CD14-positive monocyte (primary cell): ENCODE measurements at places on chromosomes 2 and 18.

DNA sequence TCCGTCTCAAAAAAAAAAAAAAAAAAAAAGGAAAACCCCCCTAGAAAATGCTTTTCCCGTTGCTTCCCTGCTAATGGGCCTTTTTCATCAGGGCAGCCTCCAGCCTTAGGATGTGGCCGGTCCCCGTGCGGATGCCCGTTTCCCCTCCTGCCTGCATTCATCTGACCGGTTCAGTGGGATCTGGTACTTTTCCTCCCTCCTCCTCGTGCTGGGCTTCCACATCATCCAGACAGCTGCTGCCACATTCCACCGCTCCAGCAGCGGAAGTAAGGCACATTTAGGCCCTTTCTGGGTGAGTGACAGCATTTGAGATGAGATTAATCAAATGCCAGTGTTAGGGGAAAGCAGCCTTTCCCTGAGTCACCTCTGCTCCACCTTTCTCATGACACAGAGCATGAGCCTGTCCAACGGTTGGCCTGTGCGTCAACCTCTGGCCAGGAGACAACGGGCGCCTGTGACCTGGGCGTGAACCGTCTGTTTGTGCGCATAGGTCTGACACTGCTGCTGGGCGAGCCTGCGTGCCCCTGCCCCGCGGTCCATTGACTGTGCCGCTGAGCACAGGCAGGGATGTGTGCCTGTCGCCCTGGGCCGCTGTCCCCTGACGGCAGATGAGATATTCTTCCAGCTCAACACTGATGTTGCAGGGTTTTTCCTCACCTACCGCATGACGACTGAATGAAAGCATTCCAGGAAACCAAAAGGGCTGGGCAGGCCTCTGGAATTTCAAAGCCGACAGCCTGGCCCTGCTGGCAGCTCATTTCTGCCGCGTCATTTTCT lies 174.0 kb downstream of the TGIF1 start:
- DNase-seq: peak; percentile 10

- no peak for DNase-seq
These were observed 4.8 kb downstream of the IMPA2 start for GRCh38 chr18:11986061-11986460.

DNA sequence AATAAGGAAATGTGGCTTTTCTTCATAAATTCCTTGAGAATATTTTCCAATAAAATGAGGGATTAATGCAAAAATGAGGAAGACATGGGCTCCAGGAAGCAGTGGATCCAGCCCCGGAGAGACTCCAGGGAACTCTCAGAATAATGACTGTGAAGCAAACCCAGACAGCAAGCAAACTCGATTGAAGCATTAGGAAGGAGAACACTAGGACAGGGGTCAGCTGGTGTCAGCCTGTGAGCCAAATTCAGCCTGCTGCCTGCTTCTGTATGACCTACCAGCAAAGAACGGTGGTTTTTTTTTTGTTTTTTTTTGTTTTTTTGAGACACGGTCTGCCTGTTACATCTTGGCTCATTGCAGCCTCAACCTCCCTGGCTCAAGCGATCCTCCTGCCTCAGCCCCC lies 274.3 kb upstream of the FBXO11 start:
- DNase-seq: no peak

DNA sequence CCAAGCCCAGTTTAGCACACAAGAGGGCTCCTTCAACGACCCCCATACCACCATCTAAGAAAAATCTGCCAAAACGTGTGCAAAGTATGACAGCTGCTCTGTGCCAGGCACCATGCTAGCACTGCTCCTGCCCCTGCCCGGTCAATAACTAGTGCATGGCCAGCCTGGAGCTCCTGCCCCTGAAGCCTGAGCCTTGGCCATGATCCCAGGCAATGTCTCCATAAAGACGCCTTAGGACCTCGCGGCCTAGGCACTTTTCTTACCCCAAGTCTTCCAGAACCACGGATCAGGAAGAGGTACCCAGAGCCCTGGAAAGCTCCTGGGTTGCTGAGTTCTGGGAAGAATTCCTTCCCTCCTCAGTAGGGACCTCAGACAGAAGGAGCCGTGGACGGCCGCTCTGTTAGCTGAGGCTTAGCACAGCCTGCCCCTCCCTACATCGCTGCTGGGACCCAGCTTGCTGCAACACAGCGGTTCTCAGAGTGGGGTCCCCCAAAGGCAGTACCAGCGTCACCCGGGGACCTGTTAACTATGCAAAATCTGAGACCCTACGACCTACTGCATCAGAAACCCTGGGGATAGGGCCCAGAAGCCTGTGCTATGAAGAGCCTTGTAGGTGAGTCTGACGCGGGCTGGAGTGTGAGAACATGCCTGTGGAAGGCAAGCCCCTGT lies 117.8 kb upstream of the TWIST2 start:
- DNase-seq: no peak

DNA sequence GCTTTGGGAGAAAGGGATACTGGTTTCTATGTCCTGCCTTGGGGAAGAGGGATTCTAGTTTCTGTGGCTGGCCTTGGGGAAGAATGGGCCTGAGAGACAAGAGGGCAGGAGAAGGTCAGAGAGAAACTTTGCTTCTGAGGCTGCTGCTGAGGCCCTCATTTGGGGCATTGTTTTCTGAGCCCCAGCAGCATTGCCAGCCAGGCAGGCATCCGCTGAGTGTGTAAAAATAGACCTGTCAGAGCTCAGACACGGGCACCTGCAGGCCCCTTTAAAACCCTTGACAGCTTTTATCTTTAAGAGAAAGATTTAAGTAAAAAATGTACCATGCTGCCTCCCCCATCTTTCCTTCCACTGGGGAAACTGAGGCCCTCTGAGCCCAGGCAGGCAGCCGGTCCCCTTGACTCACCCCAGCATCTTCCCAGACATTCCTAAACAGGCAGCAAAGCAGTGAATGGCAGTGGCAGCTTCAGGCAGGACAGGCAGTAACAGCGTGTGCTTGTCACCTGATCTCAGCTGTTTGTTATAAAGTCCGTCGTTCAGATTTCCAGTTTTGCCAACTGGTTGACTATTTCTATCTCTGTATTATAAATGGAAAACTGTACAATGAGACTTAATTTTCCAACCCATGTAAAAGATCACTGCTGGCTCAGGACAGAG lies 27.6 kb downstream of the MLPH start:
- DNase-seq: no peak
